Activated T-cell treated with anti-CD3 and anti-CD28 coated beads for 48 hours (primary cell): ENCODE measurements at places on chromosomes 3 and 15.

DNA sequence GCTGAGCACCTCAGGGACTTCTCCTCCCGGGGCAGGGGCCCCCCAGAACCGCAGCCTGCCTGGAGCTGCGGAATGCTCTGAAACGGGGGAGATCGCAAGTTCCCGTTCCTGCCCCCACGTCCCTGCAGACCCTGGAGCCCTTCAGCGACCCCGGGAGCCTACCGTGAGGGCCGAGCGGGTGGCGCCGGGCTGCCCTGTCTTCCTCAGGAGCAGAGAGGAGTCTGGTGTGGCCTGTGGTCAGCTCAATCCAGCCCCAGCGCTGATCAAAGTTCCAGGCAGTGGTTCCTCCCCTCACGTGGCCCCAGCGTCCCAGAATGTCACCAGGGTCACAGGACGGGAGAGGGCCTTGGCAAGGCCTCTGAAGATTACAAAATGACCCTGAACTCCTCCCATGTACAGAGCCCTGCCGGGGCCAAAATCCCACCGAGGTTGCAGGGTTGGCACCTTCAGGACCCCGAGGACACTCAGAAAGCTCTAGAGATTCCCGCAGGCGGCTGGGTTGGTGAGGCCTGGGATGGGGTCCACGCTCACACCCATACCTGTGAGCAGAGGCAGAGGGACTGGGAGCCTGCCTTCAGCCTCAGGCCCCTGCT, at the start of gene CPN2:
Gene CPN2 (minus strand): TSS at position 249 of the 593 bp plus-strand sequence. CDS start 8,626 bp downstream, outside the sequence.
- DNase-seq = no peak

DNA sequence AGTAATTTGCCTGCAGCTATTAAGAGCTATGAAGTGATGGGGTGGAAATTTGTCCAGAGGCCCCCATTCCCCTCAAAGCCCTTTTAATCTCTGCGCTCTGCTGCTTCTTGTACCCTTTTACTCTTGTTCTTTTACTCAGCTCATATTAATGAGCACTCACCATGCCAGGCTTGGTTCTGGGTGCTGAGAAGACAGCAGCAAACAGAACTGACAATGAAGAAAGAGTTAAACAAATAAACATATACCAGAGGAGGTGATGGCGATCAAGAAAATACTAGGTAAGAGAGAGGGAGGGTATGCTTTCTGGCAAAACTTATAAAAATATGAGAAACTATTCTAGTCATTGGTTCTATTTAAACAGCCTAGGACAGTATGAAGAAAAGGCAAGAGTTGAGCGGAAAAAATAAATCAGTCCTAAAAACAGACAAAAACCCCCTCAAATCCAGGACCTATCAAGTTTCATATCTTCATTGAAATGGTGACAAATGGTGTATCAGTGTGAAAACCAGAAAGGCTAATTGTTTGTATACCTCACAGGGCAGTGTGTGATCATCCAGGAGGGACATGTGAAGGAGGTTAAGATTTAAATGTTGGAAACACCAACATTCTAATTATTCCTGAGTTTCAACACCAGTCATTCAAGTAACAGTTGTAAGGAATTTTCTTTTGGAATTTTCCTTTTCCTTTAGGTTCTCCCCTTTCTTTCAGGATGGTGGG, 144.9 kb downstream of the FNDC3B start:
- DNase-seq = no peak

DNA sequence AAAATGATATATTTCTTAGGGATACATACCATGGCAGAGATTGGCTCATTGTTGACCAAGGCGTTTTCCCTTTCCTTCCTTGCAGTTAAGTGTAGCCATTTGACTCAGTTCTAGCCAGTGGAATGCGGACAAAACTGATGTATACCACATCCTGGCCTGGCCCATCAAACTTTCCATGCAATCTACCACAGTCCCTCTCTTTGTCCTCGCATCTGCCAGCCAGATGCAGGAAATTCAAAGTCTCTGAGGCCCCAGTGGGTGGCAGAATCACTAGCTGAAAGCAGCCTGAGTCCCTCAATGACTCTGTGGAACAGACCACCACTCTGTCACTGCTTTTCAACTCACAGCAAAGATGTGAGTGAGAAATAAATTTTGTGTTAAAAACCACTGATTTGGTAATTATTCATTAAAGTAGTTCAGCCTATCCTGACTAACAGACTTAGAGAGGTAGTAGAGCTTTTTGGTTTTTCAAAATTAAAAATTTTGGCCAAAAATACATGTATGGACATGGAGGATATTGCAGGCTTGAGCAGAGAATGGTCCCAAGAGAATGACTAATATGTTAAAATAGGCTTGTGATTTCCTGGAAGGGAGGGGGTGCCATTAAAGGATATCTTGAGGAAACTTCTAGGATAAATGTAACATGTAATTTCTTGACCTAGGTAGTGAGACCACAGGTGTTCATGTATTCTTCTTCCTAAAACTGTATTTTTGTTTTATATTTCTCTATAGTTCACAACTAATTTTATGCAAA, 10.9 kb downstream of the LRRFIP2 start:
- peak; percentile 33 for DNase-seq

- no peak for DNase-seq
These were observed 37.3 kb downstream of the DZIP1L start for GRCh38 chr3:138078096-138078495.

GRCh38 chr15:29670998-29671981, 151.0 kb downstream of the TJP1 start:
- no peak for DNase-seq
